ENCODE measurements at places on chromosomes 7 and 10.

DNA sequence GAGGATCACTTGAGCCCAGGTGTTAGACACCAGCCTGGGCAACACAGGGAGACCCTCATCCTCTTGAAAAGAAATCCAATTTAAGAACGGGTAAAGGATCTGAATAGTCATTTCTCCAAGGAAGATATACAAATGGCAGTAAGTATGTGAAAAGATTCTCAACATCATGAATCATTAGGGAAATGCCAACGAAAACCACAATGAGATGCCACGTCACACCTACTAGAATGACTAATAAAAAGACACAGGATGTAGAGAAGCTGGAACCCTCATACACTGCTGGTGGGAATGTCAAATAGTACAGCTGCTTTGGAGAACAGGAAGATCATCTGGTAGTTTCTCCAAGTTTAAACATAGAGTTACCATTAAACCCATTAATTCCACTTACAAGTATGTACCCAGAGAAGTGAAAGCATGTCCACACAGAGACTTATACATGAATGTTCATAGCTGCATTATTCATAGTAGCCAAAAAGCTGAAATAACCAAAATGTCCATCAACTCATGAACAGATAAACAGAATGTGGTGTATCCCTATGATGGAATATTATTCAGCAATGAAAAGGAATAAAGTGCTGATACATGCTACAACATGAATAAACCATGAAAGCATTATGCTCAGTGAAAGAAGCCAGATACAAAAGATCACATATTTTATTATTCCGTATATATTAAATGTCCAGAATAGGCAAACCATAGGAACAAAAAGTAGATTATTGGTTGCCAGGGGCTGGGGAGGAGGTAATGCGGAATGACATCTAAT, 13.1 kb upstream of the ZMIZ2 start:
- peak; percentile 21 for DNase-seq

GRCh38 chr10:35700487-35700882, 58.4 kb upstream of the FZD8 start:
- no peak for DNase-seq

DNA sequence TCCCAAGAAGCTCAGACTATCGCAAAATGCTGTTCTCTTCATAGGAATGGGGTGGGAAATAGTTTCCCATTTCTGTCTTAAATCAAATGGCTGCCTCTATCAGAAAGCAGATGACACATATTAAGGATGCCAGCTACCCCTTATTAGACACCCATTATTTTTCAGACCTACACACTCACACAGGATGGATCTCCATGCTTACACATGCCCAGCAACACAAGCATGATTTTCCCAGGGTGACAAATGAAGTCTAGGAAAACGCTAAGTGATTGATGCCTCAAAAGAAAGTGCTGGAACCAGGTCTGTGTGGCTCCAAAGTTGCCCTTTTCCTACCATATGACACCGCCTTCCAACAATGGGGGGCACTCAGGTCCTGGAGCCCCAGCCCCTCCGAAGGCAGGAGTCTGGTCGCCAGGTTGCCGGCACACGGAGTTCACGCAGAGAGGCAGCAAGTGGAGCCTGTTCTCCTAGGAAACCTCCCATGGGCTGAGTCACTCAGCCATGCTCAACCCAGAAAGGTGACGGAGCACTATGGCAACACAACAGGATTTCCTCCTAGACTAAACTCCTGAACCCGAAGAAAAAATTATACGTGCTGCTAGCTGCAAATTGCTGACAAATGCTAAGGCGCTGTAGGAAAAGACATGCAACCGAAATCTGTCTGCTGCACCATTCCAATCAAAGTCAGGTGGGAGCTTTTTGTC, 19.8 kb downstream of the VOPP1 start:
- no peak for DNase-seq

DNA sequence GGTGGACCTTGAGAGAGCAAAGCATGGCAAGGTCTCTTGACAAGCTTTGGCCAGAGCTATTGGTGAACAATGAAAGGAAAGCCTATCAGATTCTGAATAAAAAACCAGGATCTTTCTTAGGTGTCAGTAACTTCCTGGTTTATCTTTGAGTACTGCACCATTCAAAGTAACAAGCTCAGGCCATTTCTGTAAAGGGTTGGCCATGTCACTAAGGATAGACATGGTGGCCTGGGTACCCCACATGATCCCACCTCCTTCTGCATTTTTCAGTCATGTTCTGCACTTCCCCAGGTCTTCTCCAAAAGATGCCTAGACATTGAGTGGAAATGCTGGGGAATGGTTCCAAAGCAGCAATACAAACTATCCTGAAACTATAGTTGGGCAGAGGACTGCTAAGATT, 242.0 kb downstream of the ARHGAP12 start:
- no peak for DNase-seq

GRCh38 chr7:45143616-45144015, 14.0 kb upstream of the RAMP3 start:
- DNase-seq, result no peak

GRCh38 chr7:69961436-69961835, 363.2 kb downstream of the AUTS2 start:
- no peak for DNase-seq

DNA sequence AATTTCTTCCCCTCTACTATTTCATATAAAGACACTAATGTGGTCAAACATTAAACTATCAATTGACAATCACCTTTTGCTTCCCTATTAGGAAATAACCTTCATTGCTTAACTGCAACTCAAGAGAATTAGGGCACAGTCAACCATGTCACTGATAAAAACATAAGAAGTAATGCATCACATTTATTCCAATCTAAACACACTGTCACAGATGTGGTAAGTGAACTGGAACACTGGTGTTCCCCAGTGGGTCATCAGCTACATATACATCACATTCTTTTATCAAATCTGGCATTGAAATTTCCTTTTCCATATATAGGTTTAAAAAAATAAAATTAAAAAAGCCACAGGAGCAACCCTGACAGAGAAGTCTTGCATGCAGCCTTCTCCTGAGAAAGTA, 3.7 kb downstream of the TRIL start:
- no peak for DNase-seq

GRCh38 chr10:60525716-60526585, 136.3 kb upstream of the ANK3 start:
- no peak for DNase-seq

DNA sequence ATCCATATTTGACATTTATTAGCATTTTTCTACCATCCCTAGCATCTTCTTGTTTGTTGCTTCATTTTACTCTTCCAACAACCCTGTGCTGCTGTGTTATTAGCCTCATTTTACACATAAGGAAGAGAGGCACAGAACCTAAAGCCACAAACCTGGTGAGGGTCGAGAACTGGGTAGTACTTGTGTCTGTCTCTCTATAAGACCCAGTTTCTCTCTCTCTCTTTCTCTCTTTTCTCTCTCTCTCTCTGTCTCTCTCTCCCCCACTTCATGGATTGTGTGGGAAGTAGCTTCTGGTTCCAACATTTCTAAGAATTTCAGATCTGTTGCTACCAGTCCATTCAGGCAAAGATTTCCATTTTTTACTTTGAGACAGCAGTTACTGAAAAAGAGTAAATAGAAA, 1.4 kb upstream of the FRA10AC1 start:
- no peak for DNase-seq

GRCh38 chr7:101553771-101554445, 75.2 kb downstream of the MYL10 start:
- DNase-seq, result no peak

DNA sequence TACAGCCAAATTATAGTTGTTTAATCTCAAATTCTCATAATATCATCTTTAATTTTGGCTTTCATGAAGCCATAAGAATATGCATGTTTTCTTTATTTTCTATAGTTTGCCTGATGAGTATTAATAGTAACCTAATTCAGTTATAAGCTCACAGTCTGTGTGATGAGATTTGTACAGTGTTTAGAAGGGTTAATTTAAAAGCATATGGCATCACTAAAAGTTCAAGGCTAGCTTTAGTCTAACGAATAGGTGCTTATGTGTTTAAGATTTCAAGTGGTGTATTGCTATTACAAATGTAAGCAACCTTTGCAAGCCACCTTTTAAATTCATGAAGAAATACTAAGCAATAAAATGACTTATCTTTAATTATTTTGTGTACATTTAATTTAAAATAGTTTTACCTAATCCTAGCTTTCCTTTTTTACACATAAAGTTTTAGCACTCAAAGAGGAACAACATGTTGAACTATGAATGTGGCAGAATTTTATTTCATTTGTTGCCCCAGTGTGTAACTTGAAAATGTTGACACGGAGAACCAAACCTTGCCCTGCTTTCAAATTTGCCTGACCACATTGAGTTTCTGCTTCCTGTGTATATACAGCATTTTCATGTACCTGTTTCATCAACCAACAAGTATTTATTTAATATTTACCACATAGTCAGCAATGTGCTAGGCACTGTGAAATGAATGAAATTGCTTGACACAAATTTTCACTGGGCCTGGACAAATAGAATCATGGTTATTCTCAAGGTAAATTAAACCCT, 41.5 kb downstream of the TET1 start:
- no peak for DNase-seq
